Hematopoietic multipotent progenitor cell treated with erythropoietin and hydrocortisone succinate and interleukin-3 and kit ligand, for 15 days (in vitro differentiated cells): ENCODE measurements at places on chromosomes 3 and 15.

DNA sequence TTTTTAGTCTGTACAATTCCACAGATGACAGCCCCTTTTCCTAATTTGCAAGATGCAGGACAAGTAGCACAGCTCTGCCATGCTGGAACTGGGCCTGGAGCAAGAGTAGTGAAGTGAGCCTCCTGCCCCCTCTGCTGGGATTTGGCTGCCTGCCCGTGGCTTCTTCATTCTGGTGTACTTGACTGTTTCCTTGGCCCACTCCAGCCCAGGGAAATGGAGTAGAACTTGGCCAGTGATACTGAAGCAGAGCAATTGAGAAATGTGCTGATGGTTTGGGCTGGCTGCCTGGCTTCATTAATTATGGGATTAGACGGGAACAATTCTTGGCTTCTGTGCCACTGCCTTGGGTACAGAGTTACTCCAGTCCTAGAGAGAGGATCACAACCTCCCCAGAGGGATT, 2.8 kb downstream of the GPD1L start:
- DNase-seq = no peak

- no peak for DNase-seq
Observed at GRCh38 chr3:97360804-97361203, 403.8 kb upstream of the ARL6 start.

DNA sequence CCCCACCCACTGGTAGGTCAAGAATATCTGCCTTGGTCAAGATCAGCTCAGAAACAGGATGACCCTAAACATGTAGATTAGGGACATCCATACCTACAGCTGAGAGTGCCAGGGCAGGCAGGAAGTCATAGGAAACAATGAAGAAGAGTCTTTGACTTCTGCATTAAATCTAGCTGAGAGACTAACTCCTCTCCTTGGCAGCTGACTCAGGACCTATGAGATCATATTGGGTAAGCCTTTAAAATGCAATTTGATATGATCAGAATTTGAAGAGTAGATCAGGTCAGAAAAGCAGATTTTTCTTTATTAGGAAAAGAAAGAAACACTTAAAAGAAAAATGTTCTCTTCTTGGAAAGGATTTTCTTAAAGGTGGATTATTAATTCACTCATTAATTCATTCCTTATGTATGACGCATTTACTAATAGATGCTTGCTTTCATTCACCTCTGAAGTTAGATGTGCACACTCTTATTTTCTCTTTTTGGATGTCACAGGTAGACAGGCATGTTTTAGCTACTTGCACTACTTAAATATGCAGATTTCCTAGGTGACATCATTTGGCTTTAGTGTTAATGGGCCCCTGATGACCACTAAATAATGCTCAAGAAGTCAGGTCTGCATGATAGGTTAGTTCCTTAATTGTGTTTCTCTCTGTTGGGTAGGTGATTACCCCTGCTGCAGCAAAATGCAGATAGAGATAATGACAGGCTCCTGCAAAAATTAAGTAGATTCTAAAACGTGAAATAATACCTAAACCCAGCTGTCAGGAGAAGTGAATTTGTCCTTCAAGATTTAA, 35.7 kb upstream of the GSK3B start:
- DNase-seq = no peak

GRCh38 chr15:36609793-36610192, 30.4 kb downstream of the CDIN1 start:
- DNase-seq = no peak

DNA sequence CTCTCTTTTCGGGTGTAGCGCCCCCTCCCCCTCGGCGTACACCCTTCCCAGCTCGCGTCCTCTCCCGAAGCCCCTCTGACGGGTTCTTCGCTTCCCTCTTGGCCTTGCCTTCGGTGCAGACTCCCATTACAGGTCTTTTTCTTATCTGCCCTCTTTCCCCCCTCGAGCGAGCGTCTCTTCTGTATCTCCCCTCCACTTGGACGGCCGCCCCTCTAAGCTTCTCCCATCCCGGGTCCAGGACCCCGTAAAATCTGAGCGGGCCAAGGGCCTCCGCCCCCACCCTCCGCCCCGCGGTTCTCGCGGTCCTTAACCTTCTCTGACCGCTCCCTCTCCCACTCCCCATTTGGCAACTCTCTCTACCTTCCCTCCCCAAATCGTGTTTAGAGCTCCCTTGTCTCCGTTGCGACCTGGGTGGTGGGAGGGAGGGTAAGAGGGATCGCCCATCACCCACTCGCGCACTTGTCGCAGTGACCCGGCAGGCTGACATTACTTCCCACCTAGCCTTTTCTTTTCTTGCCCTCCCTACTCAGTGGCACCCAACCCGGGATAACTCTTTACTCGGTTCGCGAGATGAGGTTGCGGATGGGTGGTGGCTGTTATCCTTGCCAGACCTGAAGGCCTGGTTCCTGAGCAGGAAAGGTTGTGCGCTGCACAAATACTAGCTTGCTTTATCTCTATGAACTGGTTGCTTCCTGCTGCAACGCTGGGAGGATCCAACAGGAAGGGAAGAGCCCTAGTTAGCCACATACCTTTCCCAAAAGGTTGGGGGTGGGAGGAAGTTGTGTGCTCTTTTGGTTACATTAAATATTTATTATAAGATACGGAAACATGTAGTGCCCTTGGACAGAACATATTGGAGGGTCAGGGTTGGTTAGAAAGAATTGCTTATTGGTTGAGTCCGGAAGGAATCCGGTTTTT, 922 bp downstream of the RAB11A start:
- peak; percentile 37 for DNase-seq
